CD4-positive, alpha-beta T cell treated with Interferon alpha-2 for 1 hour (primary cell): ENCODE measurements at places on chromosomes 3 and 15.
A peak's percentile ranks its signal among the peaks of the same experiment; 100 is the strongest.

GRCh38 chr3:184764191-184764590 lies 47.8 kb upstream of the VPS8 start:
- DNase-seq = no peak

DNA sequence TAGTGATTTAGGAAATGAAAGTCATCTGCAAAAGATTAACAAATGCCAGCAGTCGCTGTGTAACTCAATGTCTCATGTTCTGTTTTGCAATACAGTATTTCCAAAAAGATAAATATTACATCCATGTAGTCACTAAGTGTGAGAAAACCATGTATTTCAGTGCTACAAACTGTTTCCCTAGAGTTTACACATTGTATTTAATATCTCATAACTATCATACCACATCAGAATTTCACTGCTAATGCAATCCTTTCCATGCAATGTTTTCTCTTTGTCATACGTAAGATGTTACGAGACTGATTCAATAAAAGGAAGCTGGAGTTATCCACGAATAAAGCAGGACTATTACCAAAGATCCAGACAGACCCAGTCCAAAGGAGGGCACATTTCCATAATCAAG lies 269.4 kb downstream of the GBE1 start:
- DNase-seq = no peak

GRCh38 chr15:60679256-60679655 lies 200.3 kb upstream of the ICE2 start:
- DNase-seq = no peak

DNA sequence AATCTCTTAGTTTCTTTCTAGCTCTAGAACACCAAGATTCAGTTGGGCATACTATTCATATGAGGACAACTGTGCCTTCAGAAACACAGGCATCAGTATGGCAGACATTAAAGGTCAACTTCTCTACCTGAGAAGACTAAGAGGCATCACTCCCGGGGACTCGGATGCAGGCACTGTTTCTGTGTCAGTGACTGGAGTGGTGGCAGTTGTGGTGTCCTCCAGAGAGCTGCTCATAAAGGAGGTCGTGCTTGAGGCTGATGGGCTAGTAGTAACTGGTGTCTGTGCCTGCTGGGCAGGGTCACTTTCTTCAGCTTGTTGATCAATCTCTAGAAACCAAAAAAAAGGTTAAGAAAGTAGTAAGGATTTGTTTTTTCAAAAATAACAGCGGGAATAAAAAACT lies 75.2 kb downstream of the FBXL22 start:
- peak; percentile 19 for DNase-seq

DNA sequence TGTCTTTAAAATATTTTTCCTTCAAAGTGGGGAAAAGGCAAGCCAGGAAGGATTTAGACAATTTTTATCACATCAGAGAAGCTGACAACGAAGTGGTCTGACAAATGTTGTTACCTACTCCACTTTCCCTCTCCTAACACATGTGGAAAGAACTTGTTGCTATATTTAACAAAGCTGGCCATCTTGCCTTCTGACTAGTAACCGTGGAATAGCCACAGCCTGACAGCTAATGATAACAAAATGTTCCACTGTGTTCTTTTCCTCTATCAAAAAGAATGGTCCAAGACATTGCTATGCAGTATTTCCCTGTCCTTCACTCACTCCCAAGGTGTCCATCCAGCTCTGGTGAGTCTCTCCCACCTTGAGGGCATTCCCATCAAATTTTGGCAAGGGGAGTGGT lies 481.4 kb upstream of the THBS1 start:
- DNase-seq = no peak

DNA sequence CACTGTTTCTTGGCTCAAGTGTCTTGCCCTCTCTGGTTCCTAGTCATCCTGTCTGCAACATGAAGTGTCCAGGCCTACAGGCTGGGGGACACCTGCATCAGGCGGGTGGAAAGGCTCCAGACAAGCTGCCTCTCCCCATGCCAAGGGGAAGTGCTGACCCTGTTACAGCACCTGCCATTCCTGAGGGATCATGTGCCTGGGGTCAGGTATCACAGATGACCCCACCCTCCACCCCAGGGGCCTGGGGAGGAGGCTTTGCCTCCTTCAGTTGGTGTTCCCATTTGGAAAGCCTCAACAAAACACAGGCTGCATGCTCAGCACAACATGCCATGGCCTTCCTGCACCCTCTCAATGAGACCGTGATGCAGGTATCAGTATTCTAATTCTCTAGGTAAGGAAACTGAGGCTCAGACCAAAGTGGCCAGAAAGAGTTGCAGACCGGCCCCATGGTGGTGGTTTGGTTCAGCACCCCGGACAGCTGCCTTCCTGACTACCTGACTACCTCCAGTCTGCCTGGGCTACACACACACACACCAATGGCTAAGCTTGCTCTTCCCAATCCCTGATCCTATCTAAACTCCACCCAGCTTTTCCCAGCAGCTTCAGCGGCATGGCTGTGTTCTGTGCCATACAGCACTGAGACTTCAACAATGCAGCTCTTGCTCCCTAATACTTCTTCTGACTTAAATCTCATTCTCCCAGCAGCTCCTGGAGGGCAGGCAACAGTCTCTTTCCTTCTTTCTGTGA lies 69.7 kb upstream of the LINGO1 start:
- DNase-seq = no peak

- DNase-seq = no peak
These were observed 15.1 kb downstream of the GRIP2 start for GRCh38 chr3:14524920-14525660.

GRCh38 chr3:49017971-49018706 lies at the start of gene DALRD3:
TSS of gene DALRD3 (minus strand) at chr3:49018580. CDS start at chr3:49018564, 16 bp downstream.
- peak; percentile 42 for DNase-seq

DNA sequence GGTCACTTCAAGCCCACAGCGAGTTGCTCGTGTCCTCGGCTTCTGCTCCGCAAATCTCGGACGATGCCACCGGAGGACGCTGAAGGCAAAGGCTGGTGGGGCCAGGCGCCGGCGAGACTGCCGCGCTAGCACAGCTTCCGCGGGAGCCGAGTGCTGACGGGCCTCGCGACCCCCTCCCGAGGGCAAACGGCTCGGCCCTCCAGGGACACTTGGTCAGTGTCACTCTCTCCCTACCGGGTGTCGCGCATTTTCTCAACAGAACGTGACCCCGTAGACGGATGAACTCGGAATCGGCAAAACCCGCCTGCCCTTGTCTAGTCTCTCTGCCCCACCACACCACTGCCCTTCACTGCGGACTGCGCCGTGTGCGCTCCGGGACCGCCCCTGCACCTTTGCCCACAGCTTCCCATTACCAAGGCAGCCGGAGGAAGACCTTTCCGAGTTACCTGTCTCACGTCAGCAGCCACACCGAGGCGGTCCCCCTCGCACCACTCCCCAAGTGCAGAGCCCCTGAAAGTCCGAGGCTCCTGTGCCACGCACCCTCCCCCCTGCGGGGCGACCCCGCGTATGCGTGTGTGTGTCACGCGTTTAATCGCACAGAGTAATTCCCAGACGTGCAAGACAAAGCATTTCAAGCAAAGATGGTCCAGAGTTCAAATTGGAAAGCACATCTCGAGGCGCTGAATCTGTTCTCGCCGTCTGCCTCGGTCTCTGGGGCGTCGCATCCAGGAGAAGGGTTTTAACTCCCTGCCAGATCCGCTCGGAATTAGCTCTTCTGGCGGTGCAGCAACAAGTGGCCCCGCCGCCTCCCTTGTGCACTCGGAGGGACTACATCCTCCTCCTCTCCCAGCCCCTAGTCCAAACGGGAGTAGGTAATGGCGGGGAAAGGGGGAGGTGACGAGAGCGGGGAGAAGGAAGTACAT lies 245.0 kb upstream of the TOPAZ1 start:
- DNase-seq = no peak

GRCh38 chr3:104214937-104215336 lies 1151.8 kb upstream of the ALCAM start:
- DNase-seq = no peak

GRCh38 chr15:46735115-46735514 lies 982.2 kb upstream of the SEMA6D start:
- DNase-seq = no peak

DNA sequence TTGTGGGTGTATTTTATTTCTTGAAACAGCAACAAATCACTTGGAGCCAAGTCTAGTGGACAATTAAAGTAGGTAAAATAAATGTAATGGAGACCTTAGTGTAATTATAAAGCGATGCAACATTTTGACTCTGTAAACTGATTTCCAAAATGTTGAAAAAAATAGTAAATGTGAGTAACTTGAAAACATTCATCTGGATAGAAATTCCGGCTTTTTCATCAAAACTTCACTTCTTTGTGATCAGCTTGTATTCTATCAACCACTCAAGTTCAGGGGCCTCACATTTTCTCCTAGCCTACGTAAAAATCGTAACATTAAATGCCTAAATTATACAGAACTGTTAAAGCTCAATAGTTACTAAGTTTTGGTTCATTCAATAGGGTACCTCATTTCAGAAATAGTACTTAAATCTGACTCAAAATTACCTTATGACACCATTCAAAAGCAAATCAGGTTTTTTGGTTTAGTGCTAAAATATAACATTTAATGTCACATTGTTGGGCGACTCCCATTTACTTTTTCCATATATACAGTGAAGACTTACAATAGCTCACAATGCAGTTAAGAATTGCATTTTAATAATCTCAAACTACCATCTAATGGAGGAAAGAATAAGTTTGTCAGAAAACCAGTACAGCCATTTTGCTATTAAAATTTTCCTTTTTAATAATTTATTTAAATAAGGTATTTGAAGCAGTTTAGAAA lies 12.7 kb downstream of the CCNL1 start:
- no peak for DNase-seq

- DNase-seq = no peak
These were observed 16.6 kb downstream of the CHCHD6 start for GRCh38 chr3:126720596-126720995.

GRCh38 chr3:193016437-193016901 lies 98.8 kb upstream of the MB21D2 start:
- DNase-seq = no peak

GRCh38 chr3:159604151-159604581 lies 384.5 kb upstream of the IL12A start:
- no peak for DNase-seq

DNA sequence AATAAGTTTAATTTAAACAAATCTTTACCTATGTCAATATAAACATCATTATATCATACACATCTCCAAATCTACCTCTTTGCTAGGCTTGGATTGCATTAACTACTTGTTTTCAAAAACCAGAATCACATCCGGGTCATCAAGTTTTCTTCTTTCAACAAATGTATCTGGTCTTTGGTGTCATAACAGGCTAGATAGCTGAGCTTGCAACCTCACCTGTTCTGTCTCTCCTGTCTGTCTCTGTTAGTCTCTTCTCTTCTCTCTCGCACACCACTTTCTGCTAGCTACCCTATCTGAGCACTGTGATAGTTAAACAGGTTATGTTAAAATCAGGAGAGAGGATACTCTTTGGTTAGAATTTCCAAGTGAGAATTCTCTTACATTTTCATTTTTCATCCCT lies 6.7 kb downstream of the FOXB1 start:
- no peak for DNase-seq

DNA sequence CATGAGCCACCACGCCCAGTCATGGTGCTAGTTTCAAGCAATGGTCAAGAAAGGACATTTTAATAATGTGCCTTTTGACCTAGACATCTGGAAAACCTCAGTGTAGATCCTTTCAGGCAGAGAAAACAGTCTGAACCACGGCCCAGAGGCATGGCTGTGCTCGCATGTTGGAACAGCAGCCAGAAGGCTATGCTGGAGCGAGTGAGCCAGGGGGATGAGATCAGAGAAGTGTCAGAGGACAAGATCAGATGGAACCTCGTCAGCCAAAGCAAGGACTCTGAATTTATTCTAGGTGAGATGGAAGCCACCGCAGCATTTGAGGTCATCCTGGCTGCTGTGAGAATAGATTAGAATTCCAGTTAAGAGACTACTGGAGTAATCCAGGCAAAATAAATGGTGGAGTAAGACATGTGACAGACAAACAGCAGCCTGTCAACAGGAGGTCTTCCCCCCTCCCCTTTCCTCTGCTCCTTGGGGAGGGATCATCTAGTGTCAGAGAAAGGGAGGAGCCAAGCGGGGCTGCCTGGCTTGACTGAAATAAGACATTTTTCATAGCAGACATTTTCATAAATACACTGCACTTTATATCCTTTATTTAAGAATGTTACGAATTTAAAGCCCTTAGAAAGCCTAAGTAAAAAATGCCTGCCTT lies 40.4 kb upstream of the ACKR4 start:
- no peak for DNase-seq

- no peak for DNase-seq
These were observed 626.5 kb upstream of the DPPA4 start for GRCh38 chr3:109963831-109964230.

DNA sequence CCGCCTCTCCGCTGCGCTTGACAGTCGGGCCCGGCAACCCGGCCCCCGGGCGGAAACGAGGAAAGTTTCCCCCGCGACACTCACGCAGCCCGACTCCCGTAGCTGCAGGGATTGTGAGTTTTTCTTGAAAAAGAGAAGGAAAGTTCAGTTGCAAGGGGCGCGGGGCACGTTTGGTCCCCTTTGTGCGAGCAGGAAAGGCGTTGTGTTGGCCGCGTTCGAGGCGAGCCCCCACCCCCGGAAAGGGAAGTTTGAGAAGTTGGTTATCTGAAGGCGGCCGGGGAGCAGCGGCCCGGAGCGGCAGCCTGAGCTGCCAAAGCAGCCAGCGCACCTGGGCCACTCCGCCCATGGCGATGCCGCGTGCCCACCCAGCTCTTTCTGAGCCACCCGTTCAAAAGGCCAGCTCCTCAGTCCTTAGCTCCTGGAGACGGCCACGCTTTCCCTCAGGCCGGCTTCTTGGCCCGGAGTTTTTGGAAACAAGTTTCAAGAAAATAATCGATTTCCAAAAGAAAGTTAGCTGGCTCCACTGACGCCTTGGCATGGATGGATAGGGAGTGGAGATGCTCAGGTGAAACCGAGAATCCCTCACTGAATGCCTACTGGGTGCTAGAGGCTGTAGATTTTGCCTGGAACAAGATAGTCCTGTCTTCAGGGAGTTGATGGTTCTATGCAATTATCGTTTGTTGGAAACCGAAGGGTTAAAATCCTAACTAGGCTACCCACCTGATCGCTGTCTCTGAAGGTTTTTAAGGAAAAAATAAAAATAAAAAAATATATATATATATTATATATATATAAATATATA lies 832 bp downstream of the TGFBR2 start:
- DNase-seq = peak; percentile 70

GRCh38 chr15:32029862-32030781 lies at the start of gene CHRNA7:
TSS of gene CHRNA7 (plus strand) at chr15:32030515. CDS start at chr15:32030595, 80 bp downstream.
- no peak for DNase-seq

- DNase-seq = no peak
These were observed 49.8 kb downstream of the EXOG start for GRCh38 chr3:38545983-38546382.

DNA sequence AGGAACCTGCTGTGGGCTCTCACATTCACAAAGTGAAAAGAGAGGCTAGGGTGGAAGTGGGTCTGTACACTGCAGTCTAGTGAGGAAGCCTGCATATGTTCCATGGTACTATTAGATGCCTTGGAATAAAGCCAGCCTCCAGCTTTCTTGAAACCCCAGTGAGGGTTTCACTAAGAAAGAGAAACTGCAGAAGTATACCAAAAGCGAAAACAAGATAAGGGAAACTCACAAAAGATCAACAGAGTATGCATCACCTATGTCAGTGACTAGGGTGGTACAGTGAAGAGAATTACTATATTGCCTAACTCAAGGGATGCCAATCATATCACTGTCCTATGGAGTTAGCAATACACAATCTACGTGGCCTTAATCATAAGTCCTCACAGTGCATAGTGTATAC lies 212.5 kb upstream of the GADL1 start:
- no peak for DNase-seq
